ENCODE measurements at places on chromosomes 2 and 18.
A peak's percentile ranks its signal among the peaks of the same experiment; 100 is the strongest.

DNA sequence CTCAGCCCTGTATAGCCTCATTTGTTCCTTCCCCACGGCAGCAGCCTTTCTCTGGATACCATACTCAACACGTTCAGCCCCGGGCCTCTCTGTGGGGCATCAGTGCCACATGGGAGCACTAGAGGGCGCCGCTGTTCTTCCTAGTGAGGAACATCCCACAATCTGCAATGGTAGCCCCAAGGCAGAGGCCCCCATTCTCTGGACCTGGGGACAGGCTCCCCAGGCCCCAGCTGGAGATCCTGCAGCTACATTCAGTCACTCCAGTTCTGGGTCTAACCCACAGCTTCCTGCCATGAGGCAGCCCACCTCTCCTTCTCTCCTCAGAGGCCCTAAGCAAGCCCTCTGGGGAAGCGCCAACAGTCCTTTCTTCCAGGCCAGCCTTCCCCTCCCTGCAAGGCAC, 14.2 kb upstream of the SFXN5 start:
- peak; percentile 69 for DNase-seq

DNA sequence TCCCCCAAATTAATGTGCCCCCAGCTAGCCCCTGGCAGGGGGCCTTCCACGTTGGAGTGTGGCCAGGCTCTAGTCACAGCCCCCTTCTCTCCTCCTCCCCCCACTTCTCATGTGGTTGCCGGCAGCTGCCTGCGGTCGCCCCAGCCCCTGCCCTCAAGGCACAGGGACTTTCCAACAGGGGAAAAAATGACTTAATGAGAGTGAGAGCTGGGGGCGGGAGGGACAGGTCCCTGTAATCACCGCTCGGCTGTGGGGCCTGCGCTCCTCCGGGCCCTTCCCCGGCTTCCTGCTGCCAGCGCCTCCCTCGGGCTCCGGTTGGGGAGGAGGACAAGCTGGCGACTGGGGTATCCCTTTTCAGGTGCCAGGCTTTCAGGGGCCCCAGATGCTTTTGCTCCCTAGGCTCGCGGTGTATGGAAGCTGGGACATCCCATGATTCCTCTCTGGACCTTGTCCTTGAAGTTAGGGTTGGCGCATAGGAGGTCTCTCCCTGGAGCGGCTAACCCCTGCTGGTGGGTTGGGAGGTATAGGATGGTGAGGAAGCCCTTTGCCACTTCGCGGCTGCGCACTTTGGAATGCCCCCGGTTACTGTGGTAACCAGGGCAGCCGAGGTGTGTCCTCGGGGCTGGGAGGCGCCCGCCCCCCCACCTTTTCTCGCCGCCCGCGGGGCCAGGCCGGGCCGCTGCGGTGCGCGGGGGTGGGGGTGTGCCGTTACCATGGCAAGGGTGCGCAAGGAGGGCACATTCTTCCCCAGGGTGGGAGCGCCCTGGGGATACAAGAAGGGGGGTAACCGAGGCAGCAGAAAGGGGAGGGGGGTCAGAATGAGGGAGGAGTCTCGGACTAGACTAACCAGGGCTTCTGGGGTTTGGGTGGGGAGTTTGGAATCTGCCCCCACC, 16.1 kb downstream of the WNT10A start:
- no peak for DNase-seq

DNA sequence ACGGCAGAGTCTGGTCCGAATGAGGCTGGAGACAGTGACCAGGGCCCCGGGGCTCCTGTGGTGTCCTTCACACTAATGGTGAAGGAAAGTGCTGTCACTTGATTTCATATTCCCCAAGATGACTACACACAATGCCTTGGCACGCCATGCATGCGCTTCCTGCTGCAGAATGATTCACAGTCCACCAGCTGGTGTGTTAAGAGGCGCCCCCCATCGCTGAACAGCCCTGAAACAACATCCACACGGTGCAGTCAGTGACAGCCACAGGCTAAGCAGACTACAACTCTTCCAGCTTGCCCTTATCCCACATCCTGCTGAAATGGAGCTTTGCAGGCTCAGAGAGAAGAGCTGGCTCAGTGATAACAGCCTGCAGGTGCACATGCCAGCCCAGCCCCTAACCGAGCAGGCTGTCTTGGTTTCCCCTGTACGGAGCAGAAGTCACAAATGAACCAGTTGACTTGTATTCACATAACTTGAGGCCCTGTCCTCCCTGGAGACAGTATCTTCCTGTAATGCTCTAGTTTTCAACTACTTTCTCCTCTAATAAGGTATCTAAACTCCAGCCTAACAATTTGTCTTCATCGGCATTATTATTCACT, 24.3 kb upstream of the CDH20 start:
- DNase-seq: no peak

GRCh38 chr2:24174851-24175277, at the start of gene FAM228A:
Gene FAM228A (plus strand): TSS chr2:24175053. CDS start chr2:24175481, 428 bp downstream.
- no peak for DNase-seq

All from KG1 (cell line).